Hepatocyte (in vitro differentiated cells): ENCODE measurements at places on chromosomes 16 and 17.

- no peak for DNase-seq
- no peaks in the 10 kb centered on the region for H3K27me3 ChIP-seq
- no peaks in the 10 kb centered on the region for H3K36me3 ChIP-seq
- no peak overlapping the region for H3K27ac ChIP-seq
- H3K4me3 ChIP-seq = no peak overlapping the region
Observed at GRCh38 chr16:75028544-75029135, 29.8 kb downstream of the ZNRF1 start.

DNA sequence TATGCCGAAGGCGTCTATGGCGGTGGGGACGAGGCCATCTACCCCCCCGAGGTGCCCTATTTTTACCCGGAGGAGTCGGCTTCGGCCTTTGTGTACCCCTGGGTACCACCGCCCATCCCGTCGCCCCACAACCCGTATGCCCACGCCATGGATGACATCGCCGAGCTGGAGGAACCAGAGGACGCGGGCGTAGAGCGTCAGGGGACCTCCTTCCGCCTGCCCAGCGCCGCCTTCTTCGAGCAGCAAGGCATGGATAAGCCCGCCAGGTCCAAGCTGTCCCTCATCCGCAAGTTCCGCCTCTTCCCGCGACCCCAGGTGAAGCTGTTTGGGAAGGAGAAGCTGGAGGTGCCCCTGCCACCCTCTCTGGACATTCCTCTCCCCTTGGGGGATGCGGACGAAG is 11.4 kb downstream of the MYO15A start:
- no peak overlapping the region for H3K27ac ChIP-seq
- no peaks in the 10 kb centered on the region for H3K36me3 ChIP-seq
- DNase-seq = no peak
- H3K4me1 ChIP-seq = no peaks in the 10 kb centered on the region

GRCh38 chr17:65679165-65679845 is 117.9 kb upstream of the AXIN2 start:
- H3K4me1 ChIP-seq = no peaks in the 10 kb centered on the region
- no peak for DNase-seq
- no peaks in the 10 kb centered on the region for H3K36me3 ChIP-seq
- no peak overlapping the region for H3K27ac ChIP-seq
- H3K4me3 ChIP-seq = no peak overlapping the region

DNA sequence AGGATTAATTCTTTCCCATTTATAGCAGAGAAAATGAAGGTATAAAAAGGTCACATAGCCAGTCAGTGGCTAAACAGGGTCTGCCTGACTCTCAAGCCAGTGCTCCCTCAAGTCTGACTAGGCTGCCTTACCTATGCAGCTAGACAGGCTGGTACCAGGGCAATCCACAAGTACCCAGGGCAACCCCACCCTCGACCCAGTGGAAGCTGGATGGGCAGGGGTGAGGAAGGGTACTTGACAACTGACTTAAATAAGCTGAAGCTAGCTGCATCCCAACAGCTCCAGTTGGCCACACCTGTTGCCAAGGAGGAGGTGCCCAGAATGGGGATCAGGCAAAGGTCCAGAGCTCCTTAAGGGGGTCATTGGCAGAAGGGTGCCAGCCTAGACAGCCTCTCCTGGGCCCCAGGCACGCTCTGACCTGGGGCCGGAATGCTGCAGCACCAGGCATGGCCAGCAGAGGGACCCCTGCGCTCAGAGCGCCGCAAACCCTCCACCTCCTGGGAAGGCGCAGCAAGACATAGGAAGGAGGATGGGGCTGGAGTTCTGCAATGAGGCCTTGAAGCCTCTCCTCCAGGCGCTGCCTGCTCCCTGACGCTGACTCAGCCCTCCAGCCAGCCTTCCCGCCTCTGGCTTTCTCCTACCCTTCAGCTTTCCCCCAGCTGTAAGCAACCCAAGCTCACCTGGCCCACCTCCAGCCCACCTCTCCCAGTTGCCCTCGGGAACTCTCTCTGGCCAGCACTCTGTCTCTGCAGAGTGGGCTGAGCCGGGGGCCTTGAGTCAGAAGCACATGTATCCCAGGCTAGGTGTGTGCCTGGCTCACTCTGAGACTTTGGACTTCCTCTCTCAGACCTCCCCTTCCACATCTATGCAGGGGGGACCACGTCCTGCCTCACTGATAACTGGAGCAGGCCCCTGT is 28.8 kb downstream of the MPP2 start:
- no peaks in the 10 kb centered on the region for H3K36me3 ChIP-seq
- peak overlapping the region; percentile 79 for H3K27ac ChIP-seq
- no peaks in the 10 kb centered on the region for H3K27me3 ChIP-seq

- DNase-seq = no peak
- H3K27ac ChIP-seq = no peak overlapping the region
- peaks cover 22% of the 10 kb centered on the region for H3K4me1 ChIP-seq
- no peak overlapping the region for H3K4me3 ChIP-seq
Observed at GRCh38 chr17:37137070-37137610, 188.4 kb downstream of the AATF start.

- no peak overlapping the region for H3K27ac ChIP-seq
- no peaks in the 10 kb centered on the region for H3K36me3 ChIP-seq
- H3K4me3 ChIP-seq = no peak overlapping the region
- no peaks in the 10 kb centered on the region for H3K27me3 ChIP-seq
Observed at GRCh38 chr17:8019665-8020650, 17.5 kb downstream of the GUCY2D start.
